ENCODE measurements at places on chromosomes 7 and 10.

DNA sequence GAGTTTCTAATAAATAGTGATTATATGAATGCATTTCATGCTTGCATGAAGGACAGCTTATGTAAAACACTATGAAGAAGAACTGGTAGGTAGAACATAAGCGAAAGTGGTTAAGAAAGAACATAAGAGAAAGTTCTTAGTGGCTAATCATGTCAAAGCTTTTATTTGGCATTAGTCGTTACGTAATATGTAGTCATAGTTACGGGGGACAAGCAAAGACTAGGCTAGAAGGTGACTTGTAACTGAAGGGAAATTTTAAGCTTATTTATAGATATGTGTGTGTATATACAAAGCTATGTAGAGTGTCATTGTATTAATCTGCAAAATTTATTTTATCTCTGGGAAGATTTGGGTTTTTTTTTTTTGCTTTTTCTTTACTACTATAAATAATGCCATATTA, 36.9 kb downstream of the CAPZA2 start:
- DNase-seq: no peak

GRCh38 chr7:157205438-157205837, 66.7 kb downstream of the UBE3C start:
- no peak for DNase-seq

DNA sequence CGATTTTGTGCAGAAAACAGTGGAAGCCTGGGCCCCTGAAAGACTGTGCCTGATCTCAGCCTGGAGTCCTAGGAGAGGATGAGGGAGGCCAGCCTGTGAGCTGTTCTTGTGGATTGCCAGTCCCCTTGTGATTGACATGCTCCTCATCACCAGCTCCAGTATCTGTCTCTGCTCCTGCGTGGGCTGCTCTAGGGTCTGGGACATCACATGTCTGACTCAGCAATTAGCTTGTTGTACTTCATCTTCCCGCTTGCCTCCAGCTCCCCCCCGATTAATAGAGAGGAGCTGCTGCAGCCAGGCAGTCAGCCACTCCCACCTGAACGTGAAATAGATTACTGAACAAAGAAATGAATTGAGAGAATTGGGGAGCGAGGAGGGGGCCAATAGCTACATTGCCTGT, 99.6 kb upstream of the TBX20 start:
- no peak for DNase-seq

DNA sequence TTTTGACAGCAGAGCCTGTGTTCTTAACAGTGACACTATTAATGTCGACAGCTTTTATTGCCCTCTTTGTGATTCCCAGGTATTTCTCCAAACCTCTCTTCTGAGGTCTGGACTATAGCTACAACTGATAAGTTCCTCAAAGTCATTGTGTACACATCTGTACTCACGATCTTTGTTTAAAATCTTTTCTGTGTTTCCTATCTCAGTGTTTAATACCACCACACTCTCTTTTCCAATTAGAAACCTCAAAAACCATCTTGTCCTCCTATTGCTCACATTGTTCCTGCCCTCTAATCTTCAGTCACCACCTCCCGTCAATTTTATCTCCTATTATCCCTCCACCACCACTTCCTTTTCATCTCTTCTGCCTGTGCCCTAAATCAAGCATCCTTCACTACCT, 12.9 kb upstream of the WASL start:
- DNase-seq: no peak

- no peak for DNase-seq
Observed at GRCh38 chr10:29238523-29239135, 50.2 kb upstream of the LYZL1 start.

DNA sequence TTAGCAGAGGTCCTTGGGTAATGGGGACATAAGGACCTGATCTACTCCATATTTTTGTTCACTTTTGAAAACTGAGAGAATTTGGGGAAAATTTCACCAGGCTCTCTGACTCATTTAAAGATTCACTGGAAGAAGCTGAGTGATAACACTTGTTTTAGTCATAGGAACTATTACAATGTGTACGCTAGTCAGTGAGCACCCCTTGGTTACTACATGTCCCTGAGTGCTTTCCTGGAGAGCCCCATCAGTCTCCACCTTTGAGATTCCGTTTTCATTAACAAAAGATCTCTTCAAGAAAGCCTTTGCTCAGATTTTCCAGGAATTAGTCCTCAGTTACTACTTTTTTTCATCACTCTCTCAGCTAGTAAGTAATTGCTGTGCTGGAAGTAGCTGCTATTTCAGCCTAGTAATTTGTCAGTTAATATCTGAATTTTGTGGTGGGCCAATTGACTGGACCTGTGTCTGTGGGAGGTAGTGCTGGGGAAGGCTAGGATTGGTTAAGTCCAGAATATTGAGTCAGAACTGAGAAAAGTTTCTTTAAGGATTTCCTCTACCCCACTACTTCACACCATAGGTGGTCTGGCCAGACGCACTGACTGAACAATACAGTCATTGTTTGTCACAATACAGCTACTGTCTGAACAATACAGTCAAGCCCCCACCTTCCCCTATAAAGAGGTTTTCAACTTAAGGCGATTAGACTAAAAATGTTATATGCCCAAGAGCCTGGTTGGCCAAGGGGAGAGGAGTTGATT, 235.0 kb downstream of the CCDC7 start:
- no peak for DNase-seq

DNA sequence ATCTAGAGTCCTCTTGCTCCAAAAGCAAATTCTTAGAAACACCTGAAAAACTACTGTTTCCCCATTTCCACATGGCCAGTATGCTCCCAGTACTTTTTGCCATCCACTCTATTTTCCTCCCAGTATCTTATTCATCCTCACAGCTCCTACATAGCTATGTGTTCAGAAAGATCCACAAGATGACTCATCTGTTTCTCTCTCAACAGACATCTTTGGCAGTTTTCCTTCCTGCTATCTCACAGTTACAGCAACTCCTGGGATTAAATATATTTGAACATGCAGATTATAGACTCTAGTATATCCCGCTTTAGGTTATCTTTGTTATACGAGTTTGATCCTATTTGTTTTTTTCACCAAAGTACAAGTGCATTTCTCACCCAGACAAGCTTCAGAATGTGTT, 675.6 kb upstream of the POT1 start:
- DNase-seq: no peak

DNA sequence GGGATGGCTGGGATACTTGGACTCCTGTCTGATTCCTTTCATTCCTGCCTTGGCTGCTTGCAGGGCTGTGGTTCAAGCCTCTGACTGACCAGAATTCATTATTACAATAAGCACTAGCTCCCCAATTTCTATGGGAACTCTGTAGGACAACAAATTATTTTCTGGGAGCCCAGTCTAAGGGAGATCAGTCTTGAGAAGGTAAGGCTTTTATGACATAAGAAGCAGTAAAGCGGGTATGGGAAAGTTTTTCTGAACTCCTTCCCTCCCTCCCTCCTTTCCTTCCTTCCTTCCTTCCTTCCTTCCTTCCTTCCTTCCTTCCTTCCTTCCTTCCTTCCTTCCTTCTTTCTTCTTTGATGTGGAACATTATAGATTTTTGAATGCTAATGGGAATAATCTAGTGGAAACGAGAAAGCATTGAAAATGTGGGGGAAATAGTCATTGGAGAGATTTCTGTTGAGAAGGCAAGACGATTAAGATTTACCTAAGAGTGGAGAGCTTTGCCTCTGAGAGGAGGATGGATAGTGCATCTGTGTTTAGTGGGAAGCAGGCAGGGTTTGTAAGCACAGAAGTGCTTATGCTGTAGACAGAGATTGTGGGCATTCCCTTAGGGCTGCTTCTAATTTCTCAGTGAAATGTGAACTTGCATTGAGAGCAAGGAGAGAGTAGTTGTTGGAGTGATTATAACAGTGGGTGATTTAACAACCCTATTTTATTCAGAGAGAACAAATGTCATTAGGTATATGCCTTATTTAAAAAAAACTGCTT, 201.5 kb downstream of the DNAJB9 start:
- no peak for DNase-seq

DNA sequence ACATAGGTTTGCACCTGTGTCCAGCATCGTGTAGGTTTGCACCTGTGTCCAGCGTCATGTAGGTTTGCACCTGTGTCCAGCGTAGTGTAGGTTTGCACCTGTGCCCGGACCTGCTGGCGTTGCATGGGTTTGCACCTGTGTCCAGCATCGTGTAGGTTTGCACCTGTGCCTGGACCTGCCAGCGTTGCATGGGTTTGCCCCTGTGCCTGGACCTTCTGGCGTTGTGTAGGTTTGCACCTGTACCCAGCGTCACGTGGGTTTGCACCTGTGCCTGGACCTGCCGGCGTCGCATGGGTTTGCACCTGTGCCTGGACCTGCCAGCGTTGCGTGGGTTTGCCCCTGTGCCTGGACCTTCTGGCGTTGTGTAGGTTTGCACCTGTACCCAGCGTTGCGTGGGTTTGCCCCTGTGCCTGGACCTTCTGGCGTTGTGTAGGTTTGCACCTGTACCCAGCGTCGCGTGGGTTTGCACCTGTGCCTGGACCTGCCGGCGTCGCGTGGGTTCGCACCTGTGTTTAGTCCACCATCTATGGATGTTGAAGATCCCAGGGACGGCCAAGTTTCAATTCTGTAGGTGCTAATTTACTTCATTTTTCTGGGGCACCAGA, 158.0 kb downstream of the WDR37 start:
- DNase-seq: no peak

DNA sequence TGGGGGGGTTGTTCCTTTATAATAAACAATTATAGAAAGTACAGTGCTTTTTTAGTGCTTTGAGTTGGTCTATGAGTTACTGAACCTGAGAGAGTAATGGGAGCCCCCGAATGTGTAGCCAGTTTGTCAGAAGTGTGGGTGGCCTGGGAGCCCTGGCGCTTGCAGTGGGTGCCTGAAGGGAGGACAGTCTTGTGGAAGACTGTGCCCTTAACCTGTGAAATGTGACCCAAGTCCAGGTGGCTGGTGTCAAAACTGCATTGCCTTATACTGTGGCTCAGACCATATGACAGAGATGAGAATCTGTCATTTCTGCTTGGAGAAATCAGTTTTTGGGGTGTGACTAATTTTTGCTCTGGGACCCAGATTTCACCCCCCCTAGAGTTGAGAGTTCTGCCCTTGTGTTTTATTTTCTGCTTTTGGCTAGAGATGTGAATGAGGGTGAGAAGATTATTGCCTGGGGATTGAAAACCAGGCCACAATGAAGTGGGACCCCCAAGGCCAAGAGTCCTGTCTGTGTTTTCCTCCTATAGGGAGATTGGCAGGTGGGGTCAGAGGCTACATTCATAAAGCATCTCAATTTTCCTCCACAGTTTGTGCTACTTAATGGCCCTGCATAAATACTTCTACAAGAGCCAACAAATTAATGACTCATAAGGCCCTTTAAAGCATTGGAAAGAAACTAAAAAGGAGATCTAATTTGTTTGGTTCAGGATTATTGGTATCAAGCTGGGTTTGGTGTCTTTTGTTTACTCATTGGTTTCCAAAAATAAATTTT, 24.1 kb upstream of the CARD11 start:
- DNase-seq: no peak

- no peak for DNase-seq
Observed at GRCh38 chr10:24849051-24849450, 103.4 kb downstream of the PRTFDC1 start.

DNA sequence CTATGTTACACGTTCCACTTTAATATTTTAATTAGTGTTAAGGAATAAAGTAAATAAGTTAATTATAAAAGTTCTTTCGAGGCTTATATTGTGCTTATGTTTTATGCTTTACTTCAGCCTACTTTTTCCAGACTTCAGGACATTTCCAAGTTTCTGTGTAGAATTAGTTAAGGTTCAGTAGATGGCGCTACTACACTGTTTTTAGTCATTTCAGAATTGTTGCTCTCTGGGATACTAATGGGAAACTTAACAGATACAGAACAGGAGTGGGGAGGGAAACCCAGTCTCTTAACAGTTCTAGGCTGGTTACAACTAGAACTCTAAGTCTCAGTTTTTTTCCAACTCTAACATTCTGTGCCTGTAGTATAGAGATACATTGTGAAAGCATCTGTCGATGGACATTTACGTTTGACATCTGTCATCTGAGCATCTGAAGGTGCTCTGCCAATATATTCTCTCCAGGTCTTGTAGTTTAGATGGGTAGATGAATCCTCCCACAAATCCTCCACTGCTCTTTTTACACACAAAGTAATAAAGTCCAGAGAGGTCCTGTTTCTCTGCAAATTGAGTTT, 56.8 kb upstream of the FAM171A1 start:
- DNase-seq: peak; percentile 21

DNA sequence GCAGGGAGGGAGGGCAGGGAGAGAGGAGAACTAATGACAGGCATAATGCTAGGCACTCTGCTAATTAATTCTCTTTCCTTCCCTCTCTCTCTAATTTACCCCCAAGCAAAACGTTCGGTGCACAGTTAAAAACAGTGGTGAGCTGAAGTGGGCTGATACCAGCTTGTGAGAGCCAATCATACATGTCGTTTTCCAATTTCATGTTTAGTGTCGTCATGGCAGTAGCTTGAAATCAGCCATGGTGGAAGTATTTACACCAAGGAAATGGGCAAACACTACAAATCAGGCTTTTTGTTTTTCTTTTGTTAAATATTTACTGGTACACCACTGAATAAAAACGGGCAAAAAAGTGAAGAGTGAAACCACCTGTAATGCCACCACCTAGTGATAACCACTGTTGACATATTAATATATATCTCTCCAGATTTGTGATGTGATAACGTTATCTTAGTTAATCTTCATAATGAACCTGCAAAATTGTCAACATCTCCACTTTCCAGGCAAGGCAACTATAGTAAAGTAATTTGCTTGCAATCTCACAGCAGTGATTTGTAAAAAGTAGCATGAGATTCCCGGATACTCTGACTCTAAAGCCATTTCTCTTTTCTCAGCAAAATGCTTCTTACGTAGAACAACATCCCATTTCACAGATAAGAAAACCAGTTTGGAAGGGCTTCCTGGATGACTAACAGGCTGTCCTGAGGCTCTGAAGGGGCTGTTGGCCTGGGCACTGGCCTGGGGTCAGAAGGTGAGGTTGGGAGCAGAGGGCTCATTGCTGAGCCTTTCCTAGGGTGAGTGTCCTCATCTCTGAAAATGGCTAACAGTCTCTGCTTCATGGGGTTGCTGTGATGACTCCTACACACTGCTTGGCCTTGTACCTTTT, 83.7 kb downstream of the ATXN7L1 start:
- no peak for DNase-seq

DNA sequence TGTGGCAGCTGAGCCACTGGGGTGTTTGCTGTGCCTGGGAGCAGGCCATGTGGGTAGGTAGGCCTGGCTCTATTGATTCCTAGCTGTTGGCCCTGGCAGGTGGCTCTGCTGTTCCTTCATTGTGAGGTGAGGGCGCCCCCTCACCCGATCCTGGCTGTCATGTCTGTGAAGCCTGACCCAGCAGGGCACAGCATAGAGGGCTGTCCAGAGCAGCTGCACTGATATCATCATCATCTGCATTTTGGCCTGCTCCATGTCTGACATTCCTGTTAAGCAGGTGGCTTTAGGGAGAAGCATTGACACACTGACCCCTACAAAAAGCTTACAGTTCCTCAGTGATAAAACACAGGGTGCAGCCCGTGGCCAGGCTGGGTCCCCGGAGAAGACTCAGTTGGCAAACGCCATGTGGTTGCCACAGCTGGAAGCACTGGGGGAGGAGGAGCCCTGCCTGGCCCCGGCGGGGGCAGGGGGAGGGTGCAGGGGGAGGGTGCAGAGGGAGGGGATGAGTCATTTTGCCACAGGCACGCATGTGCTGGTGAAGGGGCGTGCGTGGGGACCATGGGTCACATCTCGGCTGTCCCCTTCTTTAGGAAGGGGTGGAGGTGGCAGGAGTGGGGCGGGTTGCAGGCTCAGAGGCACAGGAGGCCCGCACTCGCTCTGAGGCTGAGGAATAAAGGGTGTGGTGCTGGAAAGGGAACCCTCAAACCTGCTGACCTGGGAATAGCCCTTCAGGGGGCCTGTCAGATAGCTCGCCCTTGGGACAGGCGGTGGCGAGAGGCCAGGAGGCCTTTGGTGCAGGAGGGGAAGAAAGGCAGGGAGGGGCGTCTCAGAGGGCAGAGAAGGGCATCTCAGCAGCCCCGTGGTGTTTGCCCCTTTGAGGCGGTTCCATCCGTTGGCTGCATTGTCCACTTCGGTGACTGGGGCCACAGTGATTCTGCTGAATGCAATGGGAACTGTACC, 31.6 kb downstream of the IKZF1 start:
- peak; percentile 23 for DNase-seq

All from NCI-H524 (cell line).